ENCODE measurements at places on chromosomes 2 and 18. TPM values are rescaled to one million over a fixed set of nuclear protein-coding genes. Genes with fewer than 3 reads are reported as not detected.

Gene TPGS2
- 74.3 TPM for total RNA-seq

- H3K27me3 ChIP-seq: no peaks in the 10 kb centered on the region
- no peak for DNase-seq
- H3K4me1 ChIP-seq: peaks cover 14% of the 10 kb centered on the region
- no peak overlapping the region for H3K4me3 ChIP-seq
These were observed 521.2 kb downstream of the NYAP2 start for GRCh38 chr2:225920621-225921220.

Gene RASGRP3
- 3.7 TPM for total RNA-seq

DNA sequence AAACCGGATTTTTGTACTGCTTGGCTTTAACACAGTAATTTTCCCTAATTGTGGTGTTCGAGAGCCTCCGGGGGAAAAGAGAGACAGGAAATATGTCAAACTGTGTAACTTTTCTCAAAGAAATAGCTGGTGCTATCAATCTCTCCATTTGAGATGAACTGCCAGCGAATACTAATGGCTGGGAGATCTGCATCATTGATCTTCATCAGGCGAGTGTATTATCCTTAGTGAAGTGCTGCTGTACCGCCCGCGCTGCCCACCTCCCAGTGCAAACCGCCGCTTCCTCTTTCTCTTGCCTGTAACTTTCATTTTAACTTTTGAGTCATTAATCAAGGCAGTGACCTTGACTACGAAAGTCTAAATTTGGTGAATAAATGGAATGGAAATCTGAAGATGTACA is 246.1 kb upstream of the ST6GAL2 start:
- H3K27me3 ChIP-seq: no peaks in the 10 kb centered on the region
- H3K4me3 ChIP-seq: no peak overlapping the region
- no peak overlapping the region for H3K27ac ChIP-seq
- no peak for DNase-seq
- no peaks in the 10 kb centered on the region for H3K4me1 ChIP-seq

GRCh38 chr18:47587587-47587986 is 336.1 kb upstream of the SKOR2 start:
- H3K4me3 ChIP-seq: no peak overlapping the region
- H3K27me3 ChIP-seq: no peaks in the 10 kb centered on the region

Gene CROCC2
- not detected for total RNA-seq

GRCh38 chr2:79191816-79192215 is 32.3 kb upstream of the REG3A start:
- no peak overlapping the region for H3K4me3 ChIP-seq
- H3K4me1 ChIP-seq: no peaks in the 10 kb centered on the region
- H3K27ac ChIP-seq: no peak overlapping the region
- no peaks in the 10 kb centered on the region for H3K36me3 ChIP-seq
- no peaks in the 10 kb centered on the region for H3K27me3 ChIP-seq
- no peak for DNase-seq

- no peak overlapping the region for H3K4me3 ChIP-seq
- H3K4me1 ChIP-seq: no peaks in the 10 kb centered on the region
- H3K36me3 ChIP-seq: no peaks in the 10 kb centered on the region
- no peak for DNase-seq
- H3K27me3 ChIP-seq: no peaks in the 10 kb centered on the region
These were observed 10.9 kb downstream of the OSBPL1A start for GRCh38 chr18:24386681-24387080.

Gene MAL
- total RNA-seq: 23.3 TPM

GRCh38 chr18:61972389-61973264 is 79.8 kb upstream of the RNF152 start:
- H3K27ac ChIP-seq: no peak overlapping the region
- H3K36me3 ChIP-seq: no peaks in the 10 kb centered on the region
- no peak overlapping the region for H3K4me3 ChIP-seq
- no peaks in the 10 kb centered on the region for H3K27me3 ChIP-seq
- peak; percentile 34 for DNase-seq

DNA sequence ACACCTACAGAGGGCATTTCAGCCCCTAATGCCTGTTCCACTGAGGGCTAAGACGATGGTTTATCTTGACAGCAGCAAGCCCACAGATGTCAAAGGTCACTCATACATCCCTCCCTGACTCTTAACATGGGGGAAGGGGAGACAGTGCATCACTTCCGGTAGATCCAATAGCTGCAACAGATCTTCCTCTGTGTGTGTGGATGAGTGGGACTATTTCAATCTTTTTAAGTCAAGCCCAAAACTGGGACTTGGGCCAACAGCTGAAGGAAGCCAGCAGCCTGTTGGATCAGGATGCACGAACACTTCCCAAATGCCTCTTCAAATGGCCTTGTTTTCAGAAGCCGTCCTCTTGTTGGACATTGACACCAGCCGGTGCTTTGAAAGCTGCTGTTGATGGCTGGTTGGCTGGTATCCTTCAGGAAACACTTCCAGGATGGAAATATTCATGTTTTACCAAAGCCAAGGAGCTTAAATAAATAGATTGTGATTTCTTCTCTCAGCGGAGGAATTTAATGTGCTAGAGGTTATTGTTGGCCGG is 59.2 kb downstream of the IL1R2 start:
- H3K27me3 ChIP-seq: no peaks in the 10 kb centered on the region
- peak overlapping the region; percentile 92 for H3K27ac ChIP-seq
- H3K36me3 ChIP-seq: no peaks in the 10 kb centered on the region
- DNase-seq: peak; percentile 96
- no peak overlapping the region for H3K4me3 ChIP-seq

GRCh38 chr2:239160226-239161143 is 240.3 kb downstream of the HDAC4 start:
- H3K4me3 ChIP-seq: no peak overlapping the region
- H3K36me3 ChIP-seq: peaks cover 34% of the 10 kb centered on the region
- H3K27ac ChIP-seq: no peak overlapping the region
- no peaks in the 10 kb centered on the region for H3K4me1 ChIP-seq
- H3K27me3 ChIP-seq: no peaks in the 10 kb centered on the region

GRCh38 chr2:3071685-3072263 is 305.8 kb downstream of the EIPR1 start:
- no peak overlapping the region for H3K27ac ChIP-seq
- no peak overlapping the region for H3K4me3 ChIP-seq
- no peaks in the 10 kb centered on the region for H3K27me3 ChIP-seq
- no peaks in the 10 kb centered on the region for H3K4me1 ChIP-seq
- DNase-seq: peak; percentile 87

DNA sequence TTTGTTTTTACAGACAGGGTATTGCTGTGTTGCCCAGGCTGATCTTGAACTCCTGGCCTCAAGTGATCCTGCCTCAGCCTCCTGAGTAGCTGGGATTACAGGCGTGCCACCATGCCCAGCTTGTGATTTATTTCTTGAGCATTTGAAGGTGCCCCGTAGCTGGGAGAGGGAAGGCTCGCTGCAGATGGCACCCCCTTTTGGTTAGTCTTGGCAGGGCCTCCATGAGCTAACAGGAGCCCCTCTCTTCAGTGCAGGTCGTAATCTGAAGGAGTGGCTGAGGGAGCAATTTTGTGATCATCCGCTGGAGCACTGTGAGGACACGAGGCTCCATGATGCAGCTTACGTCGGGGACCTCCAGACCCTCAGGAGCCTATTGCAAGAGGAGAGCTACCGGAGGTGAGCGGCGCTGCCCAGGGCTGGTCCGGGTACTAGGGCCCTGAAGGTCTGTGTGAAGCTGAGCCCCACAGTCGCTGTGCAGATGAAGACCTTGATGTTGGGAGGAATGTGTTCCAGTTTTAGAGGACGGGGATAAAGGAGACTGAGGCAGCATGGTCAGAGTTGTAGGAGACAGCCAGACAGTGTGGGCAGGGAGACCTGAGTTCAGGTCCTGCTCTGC is 6.7 kb downstream of the ASB1 start:
- no peak overlapping the region for H3K27ac ChIP-seq
- H3K36me3 ChIP-seq: peaks cover 49% of the 10 kb centered on the region
- peaks cover 10% of the 10 kb centered on the region for H3K4me1 ChIP-seq
- no peaks in the 10 kb centered on the region for H3K27me3 ChIP-seq
- H3K4me3 ChIP-seq: no peak overlapping the region

Gene AKAIN1
- not detected for total RNA-seq
